ENCODE measurements at places on chromosomes 1 and 21. TPM values are rescaled to one million over a fixed set of nuclear protein-coding genes. Genes with fewer than 3 reads are reported as not detected.

DNA sequence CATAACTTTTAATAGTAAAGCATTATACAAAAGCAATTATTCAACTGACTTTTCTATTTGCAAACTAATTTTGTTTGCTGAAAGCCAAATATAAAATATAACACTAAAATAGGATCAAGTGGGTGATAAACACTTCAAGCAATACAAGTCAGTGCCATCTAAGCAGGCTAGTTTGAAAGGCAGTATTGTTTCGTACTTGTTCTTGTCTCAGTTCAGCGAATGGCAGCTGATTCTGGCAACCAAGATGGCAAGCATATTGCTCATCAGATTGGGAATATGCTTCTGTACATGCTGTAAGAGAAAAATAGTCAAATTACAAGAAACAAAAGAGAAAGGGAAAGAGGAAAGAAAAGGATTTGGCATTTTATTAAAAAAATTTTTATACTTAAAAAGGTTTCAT lies 7.5 kb downstream of the TMEM59 start:
- DNase-seq = no peak

GRCh38 chr1:15322648-15323350 lies 75.8 kb downstream of the FHAD1 start:
- DNase-seq = no peak

GRCh38 chr1:227318853-227319607 lies 738 bp upstream of the CDC42BPA start:
- DNase-seq = peak; percentile 45

GRCh38 chr1:32759997-32760623 lies 57.0 kb downstream of the YARS1 start:
- peak; percentile 96 for DNase-seq

- DNase-seq = peak; percentile 40
Measured at GRCh38 chr21:36422279-36423098, 37.3 kb downstream of the CHAF1B start.

DNA sequence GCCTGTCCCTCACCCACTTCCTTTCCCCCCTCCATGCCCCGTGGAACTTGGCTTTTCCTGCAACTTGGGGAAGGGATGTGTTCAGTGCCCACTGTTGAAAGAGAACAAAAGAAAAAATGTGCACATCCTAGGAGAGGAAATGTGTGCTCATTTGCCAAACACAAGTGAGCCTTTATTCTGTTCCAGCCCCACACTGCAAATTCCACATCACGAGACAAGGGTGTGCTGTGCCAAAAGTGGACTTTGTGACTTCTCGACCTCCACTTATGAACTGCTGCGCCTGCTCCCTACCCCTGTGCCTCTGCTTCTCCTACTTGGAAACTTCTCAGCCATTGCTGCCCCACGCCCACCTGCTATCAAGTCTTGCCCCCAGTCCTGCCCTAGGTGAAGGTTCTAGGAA lies 97.0 kb upstream of the GRIK3 start:
- DNase-seq = peak; percentile 18

UBE2U gene
- polyA plus RNA-seq = not detected

DNA sequence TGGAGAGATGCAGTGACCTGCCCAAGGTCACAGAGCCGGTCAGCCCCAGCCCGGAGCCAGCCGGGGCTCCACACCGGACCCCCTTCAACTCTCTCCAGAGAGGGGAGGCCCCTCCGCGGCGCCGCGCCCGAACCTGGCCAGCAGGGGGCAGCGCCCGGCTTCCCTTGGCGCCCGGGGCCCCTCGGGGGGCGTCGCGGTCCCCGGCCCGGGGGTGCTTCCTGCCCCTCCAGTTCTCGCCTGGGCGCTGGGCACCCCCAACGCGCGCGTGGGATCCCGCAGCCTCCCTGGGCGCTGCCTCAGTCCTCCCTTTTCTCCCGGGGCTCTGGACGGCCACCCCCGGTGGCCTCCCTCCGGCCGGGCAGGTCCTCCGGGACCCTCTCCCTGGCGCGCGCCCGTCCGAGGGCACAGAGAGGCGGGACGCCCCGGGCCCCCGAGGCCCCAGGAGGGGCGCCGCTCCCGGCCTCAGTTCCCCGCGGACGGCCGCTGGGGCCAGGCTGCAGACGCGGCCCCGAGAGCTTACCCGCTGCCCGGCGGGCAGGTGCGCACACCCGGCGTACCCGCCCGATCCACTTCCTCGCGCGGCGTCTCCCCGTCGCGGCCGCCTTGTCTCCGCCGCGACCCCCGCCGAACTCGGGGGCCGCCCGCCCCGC lies 406 bp downstream of the HTR1D start:
- DNase-seq = no peak

GRCh38 chr1:9183898-9184297 lies 50.7 kb upstream of the H6PD start:
- DNase-seq = no peak

DNA sequence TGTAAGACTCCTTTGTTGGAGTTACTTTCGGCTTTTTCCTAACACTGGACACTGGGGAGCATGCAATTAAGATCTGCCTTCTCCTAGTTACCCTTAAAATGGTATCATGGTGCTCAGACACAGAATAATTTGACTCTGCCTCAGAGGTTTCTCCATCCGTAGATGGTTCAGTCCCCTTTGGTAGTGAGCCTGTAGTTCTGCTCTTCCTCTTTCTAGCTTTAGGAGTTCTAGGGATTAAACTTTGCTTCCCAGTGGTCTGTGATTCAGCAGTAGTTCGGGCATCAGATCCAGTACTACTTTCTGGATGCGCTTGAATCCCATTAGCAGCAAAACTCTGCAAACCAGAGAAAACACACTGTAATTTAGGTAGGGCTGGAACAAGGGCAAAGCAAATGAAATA lies 1.5 kb downstream of the DNTTIP2 start:
- no peak for DNase-seq

- DNase-seq = no peak
Measured at GRCh38 chr21:24681456-24681855, 925.8 kb downstream of the MRPL39 start.

DNA sequence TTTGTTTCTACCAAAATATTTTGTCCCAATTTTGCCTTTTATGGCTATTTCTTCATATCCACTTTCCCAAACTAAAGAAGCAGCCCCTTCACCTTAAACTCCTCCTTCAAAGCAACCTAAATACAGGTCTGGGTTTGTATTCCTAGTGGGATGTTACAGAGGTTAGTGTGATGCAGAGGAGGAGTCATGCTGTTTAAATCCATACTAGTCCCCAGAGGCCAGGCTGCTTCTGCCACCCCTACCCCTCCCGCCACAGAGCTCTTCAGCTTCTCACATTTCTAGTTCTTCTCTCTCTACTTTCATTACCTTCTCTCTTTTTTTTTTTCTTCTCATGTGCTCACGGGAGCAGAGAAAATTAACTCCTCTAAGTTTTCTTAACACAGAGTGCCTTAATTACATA lies 29.3 kb downstream of the SELL start:
- no peak for DNase-seq

GRCh38 chr1:218553197-218553596 lies 208.1 kb downstream of the TGFB2 start:
- DNase-seq = no peak

TMEM269 gene
- polyA plus RNA-seq = 0.21 TPM

GRCh38 chr1:205313563-205314308 lies 7.8 kb downstream of the NUAK2 start:
- no peak for DNase-seq

- DNase-seq = no peak
Measured at GRCh38 chr1:21956720-21957552, 19.8 kb upstream of the HSPG2 start.

DNA sequence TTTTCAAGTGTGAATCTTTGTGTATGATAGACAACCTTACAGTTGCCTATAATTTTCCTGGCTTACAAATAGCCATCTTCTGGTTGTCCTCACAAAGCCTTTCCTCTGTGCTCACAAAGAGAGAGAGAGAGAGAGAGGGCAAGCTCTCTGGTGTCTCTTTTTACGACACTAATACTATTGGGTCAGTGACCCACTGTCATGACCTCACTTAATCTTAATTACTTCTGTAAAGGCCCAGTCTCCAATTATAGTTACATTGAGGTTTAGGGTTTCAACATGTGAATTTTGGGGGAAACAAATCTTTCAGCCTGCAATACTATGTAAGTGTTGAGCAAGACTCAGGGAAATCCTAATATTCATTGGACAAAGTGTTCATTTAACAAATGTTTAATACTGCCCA lies 167.4 kb upstream of the COL11A1 start:
- DNase-seq = no peak

DNA sequence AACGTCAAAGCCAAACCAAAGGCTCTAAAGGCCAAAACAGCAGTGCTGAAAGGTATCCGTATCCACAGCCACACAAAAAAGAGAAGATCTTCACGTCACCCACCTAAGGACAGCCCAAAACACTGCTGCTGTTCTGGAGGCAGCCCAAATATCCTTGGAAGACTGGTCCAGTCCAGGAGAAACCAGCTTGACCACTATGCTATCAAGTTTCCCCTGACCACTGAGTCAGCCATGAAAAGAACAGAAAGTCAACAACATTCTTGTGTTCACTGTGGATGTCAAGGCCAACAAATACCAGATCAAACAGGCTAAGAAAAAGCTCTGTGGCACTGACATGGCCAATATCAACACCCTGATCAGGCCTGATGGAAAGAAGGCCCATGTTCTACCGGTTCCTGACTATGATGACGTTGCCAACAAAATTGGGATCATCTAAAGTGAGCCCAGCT lies 32.1 kb downstream of the ARID4B start:
- DNase-seq = peak; percentile 92

PTGFRN gene
- 3.5 TPM for polyA plus RNA-seq

DNA sequence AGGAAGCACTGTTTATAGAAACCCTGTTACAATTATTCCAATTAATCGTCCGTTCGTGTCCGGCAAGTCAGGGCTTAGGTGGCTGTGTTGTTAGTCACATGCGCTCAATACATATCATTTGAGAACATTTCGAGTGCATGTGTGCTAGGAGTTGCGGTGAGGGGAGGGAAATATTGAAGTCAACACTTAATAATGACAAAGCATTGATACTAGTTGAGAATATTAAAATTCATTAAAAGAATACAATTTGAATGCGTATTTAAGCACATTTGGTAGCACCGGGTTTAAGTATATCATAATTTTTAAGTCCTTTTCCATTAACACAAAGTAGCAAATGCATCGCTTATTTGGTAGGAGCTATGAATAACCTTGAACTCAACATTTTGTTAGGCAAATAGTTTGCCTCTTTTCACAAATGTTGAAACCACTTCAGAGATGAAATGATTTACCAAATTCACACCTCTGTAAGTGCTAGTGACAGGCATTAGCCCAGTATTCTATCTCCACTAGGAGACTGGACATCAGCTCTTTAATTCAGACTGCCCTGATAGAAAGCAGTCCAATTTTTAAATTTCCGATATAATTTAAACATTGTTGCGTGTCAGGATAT lies 1.1 kb upstream of the SERBP1 start:
- no peak for DNase-seq

DNA sequence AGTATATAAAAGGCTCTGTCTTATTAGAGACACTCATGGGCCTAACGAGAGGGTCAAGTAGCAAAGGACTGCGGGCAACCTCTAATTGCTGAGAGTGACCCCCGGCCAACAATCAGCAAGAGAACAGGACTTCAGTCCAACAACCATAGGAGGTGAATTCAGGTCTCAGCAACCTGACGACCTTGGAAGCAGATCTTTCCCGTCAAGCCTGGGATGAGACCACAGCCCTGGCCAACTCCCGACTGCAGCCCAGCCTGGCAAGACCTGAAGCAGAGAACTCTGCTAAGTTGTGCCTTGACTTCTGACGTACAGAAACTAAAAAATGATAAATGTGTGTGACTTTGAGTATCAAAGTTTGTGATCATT lies 5.7 kb downstream of the ECHDC2 start:
- DNase-seq = no peak

DNA sequence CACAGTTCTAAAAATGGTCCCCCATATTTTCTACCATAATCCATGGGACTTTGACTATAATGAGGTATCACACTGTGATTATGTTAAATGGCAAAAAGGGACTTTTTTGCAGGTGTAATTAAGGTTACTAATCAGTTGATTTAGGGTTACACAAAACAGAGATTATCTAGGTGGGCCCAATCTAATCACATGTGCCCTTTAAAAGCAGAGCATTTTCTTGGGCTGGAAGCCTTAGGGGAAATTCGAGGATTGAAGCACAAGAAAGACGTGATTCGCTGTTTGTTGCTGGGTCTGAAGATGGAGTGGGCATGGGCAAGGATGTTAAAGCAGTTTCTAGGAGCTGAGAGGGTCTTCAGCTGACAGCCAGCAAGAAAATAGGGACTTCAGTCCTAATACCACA lies 13.4 kb downstream of the RAVER2 start:
- DNase-seq = no peak

DNA sequence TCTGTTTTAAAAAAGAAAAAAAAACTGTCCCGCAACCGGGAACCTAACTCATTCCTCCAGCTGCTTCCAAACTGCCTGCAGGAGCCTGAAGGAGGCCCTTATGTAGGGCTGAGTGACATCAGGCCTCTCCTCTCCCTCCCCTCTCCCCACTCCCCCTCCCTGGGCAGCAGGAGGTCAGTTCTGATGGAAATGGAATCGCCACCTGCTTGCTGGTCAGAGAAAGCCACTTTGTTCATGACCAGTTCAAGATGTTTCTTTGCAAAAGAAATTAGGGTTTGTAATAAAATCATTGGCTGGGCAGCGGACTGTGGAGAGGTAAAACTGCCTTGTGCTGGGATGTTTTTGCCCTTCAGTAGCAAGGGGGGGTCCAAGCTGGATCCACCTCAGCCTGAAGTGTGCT lies at the start of gene MAP1LC3C:
Gene MAP1LC3C (minus strand): TSS at position 73 of the 400 bp plus-strand sequence. CDS start 90 bp downstream, outside the sequence.
- DNase-seq = no peak

GRCh38 chr1:20312310-20312709 lies 21.6 kb downstream of the VWA5B1 start:
- DNase-seq = no peak

DNA sequence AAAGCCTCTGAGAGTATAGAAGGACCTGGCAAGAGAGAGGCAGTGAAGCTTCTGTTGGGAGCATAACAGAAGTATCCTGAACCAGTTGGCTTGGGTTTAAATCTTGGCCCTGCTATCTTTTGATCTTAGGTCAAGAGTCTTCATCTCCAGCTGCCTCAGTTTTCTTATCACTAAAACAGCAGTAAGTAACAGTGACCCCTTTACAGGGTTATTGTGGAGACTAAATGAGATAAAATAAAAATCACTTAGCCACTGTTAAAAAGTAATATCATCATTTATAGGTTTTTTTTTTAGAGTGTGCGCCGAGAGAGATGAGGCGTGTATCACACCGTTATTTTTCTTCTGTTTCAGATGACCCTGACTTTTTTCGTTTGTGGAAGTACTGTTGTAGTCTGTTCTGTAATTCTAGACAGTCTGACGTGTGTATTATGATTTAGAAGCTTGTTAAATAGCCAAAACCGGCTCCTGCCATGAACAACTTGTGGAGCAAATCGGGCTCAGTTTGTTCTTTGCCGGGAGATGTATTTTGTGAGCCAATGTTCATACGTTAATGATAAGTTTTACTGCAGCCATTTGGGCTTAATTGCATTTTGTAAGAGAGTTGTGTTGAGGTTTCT lies 1.1 kb downstream of the THRAP3 start:
- no peak for DNase-seq

CD5L gene
- polyA plus RNA-seq = not detected
